Astrocyte (in vitro differentiated cells and primary cell): ENCODE measurements at places on chromosomes 6 and 20. TPM values are rescaled to one million over a fixed set of nuclear protein-coding genes. Genes with fewer than 3 reads are reported as not detected.

DNA sequence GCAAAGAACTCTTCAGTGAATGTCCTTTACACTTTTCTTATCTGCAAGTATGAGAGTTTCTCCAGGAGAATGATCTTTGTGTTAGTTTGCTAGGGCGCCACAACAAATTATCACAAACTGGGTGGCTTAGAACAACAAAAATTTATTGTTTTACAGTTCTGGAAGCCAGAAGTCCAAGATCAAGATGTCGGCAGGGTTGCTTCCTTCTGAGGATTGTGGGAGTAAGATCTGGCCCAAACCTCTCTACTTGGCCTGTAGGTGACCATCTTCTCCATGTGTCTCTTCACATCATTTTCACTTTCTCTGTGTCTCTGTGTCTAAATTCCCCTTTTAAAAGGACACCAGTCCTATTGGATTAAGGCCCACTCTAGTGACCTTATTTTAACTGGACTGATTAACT, 103.0 kb downstream of the ADTRP start:
- no peaks in the 10 kb centered on the region for H3K36me3 ChIP-seq
- H3K27me3 ChIP-seq: no peaks in the 10 kb centered on the region
- H3K4me1 ChIP-seq: no peaks in the 10 kb centered on the region

GRCh38 chr20:59560588-59561227, 43.6 kb upstream of the PHACTR3 start:
- no peaks in the 10 kb centered on the region for H3K4me1 ChIP-seq
- H3K27me3 ChIP-seq: no peaks in the 10 kb centered on the region
- H3K36me3 ChIP-seq: no peaks in the 10 kb centered on the region
- H3K27ac ChIP-seq: no peak overlapping the region
- no peak for DNase-seq
- no peak overlapping the region for H3K4me3 ChIP-seq

DNA sequence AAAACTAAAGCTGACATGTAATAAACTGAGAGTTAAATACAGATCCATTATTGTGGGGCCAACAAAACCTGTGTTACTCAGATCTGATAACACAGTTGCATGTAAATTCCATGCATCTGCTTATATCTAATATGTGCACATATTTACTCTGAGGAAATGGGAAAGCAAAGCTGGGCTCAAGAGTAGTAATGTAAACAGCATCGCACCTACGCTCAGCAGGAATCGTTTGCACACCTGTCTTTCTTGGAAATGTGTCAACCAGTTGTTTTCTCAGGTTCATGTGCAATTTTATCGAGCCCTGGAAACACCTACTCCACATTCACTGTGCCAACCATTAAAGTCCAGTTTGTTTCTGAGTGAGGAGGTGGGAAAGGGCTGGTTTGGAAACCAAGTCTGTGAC, 80.3 kb upstream of the CNKSR3 start:
- no peaks in the 10 kb centered on the region for H3K27me3 ChIP-seq
- H3K27ac ChIP-seq: no peak overlapping the region
- H3K36me3 ChIP-seq: no peaks in the 10 kb centered on the region
- H3K4me3 ChIP-seq: no peak overlapping the region
- DNase-seq: no peak

- DNase-seq: peak; percentile 55
- H3K27ac ChIP-seq: peak overlapping the region; percentile 9
- peaks cover 85% of the 10 kb centered on the region for H3K36me3 ChIP-seq
- peaks cover 37% of the 10 kb centered on the region for H3K4me1 ChIP-seq
These were observed 5.6 kb downstream of the SRSF3 start for GRCh38 chr6:36599791-36600209.

DNA sequence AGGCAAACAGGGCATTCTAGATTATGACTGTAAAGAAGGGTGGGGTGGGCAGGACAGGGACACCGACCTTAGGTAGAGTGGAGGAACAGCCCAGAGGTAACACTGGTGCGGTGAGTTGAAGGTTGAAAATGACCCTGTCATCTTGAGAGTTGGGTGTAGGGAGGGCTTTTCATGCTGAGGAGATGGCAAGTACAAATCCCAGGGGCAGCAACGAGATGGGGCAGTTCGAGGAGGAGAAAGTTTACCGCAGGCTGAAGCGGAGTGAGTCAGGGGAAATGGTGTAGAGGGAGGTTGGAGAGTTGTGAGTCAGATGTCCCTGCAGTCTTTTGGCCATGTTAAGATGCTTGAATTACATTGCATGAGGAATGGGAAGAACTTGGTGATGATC, 101.1 kb downstream of the HIVEP1 start:
- no peaks in the 10 kb centered on the region for H3K27me3 ChIP-seq
- peak overlapping the region; percentile 34 for H3K4me3 ChIP-seq
- peaks cover 17% of the 10 kb centered on the region for H3K4me1 ChIP-seq
- H3K27ac ChIP-seq: peak overlapping the region; percentile 68

- H3K4me1 ChIP-seq: no peaks in the 10 kb centered on the region
- H3K27ac ChIP-seq: no peak overlapping the region
- H3K36me3 ChIP-seq: no peaks in the 10 kb centered on the region
- no peak for DNase-seq
These were observed 7.1 kb downstream of the UQCC2 start for GRCh38 chr6:33704215-33705066.

GRCh38 chr6:14799928-14800327, 445.9 kb upstream of the JARID2 start:
- H3K4me3 ChIP-seq: no peak overlapping the region
- no peaks in the 10 kb centered on the region for H3K27me3 ChIP-seq
- H3K27ac ChIP-seq: no peak overlapping the region
- no peaks in the 10 kb centered on the region for H3K36me3 ChIP-seq
- peaks cover 4% of the 10 kb centered on the region for H3K4me1 ChIP-seq

- H3K4me3 ChIP-seq: no peak overlapping the region
- H3K36me3 ChIP-seq: no peaks in the 10 kb centered on the region
- peaks cover 2% of the 10 kb centered on the region for H3K4me1 ChIP-seq
- DNase-seq: no peak
- H3K27me3 ChIP-seq: no peaks in the 10 kb centered on the region
These were observed 122.6 kb downstream of the LRRC1 start for GRCh38 chr6:53917464-53917842.

DNA sequence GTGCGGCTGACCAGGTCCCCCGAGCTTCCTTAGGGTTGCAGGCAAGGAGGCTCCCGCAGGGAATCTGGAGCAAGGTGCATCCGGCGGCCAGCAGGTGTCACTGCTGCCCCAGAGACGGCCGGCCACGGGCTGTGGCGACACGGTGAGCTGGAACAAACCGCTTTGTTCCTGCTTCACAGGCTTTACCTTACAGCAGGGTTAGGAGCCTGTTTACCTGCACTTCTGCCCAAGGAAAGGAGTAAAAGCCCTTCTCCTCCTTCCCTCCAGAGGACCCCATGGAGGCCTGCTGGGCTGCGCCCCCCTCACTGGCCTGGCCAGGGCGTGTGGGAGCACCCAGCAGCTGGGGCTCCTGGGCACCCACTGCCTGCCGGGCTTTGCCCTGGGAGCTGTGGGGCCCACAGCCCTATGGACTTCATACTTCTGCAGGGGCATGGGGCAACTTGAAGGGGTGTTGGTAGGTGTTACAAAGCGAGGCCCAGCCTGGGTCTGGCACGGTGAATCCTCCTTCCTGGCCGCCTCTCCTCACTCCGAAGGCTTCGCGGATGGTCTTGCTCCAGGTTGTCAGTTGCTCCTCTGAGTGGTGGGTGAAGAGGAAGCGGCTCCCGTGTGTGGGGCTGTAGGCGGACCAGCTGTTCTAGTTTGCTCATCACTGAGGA, 88.4 kb downstream of the CDC5L start:
- H3K4me3 ChIP-seq: no peak overlapping the region
- H3K36me3 ChIP-seq: no peaks in the 10 kb centered on the region
- H3K27ac ChIP-seq: peak overlapping the region; percentile 7
- peaks cover 4% of the 10 kb centered on the region for H3K27me3 ChIP-seq

GRCh38 chr20:60453388-60454246, 495.4 kb downstream of the CDH26 start:
- H3K36me3 ChIP-seq: no peaks in the 10 kb centered on the region
- no peak overlapping the region for H3K4me3 ChIP-seq
- H3K27me3 ChIP-seq: no peaks in the 10 kb centered on the region
- DNase-seq: no peak
- no peaks in the 10 kb centered on the region for H3K4me1 ChIP-seq
- no peak overlapping the region for H3K27ac ChIP-seq

DNA sequence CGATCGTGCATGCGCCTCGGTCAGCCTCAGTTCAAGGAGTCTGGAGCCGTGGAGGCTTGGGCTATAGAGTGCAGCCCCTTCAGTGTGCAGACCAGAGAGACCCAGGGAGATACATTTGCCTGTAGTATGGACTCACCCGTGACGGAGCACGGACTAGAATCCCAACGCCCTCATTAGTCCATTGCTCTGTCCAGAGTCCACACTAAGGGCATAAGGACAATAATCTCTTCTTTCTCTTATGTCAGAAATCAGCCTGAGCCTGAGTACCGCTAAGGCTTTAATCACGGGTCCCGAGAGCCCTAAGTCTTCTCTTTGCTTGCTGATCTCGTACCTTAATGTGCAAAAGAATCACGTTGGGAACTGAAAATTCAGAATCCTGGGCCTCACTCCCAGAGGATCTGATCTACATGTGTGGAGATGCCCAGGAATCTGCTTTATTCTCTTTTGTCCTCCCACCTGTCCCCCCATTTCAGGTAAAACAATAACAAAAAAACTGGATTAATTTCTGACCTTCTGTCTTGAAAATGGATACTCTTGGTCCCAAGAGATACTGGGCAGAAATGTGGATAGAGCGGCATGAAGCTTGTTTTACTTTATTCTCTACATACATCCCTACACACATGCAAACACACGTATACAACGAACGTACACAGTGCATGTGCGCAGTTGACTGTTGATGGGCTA, 671 bp downstream of the BPHL start:
- peak; percentile 31 for DNase-seq
- peaks cover 14% of the 10 kb centered on the region for H3K4me1 ChIP-seq
- H3K36me3 ChIP-seq: no peaks in the 10 kb centered on the region
- H3K27ac ChIP-seq: peak overlapping the region; percentile 95

GRCh38 chr6:89146718-89147700, 1.2 kb downstream of the PM20D2 start:
- H3K4me1 ChIP-seq: peaks cover 14% of the 10 kb centered on the region
- peak overlapping the region; percentile 75 for H3K4me3 ChIP-seq
- peak; percentile 62 for DNase-seq
- H3K36me3 ChIP-seq: peaks cover 3% of the 10 kb centered on the region
- H3K27ac ChIP-seq: peak overlapping the region; percentile 70
- H3K27me3 ChIP-seq: peaks cover 2% of the 10 kb centered on the region

- peak within 1 kb of the TSS; percentile 86 for H3K4me3 ChIP-seq
- peaks cover 6% of the 10 kb centered on the region for H3K27me3 ChIP-seq
- H3K4me1 ChIP-seq: peaks cover 39% of the 10 kb centered on the region
- no peaks in the 10 kb centered on the region for H3K36me3 ChIP-seq
- H3K27ac ChIP-seq: peak within 1 kb of the TSS; percentile 66
- peak; percentile 61 for DNase-seq
These were observed at the start of gene SNAI1 for GRCh38 chr20:49982346-49983122. SNAI1 (plus strand) TSS chr20:49982980; CDS start chr20:49983060, 80 bp downstream.

- H3K27ac ChIP-seq: no peak overlapping the region
- no peaks in the 10 kb centered on the region for H3K4me1 ChIP-seq
- H3K27me3 ChIP-seq: peaks cover 12% of the 10 kb centered on the region
- peak; percentile 39 for DNase-seq
- no peak overlapping the region for H3K4me3 ChIP-seq
These were observed 75.5 kb downstream of the GPR6 start for GRCh38 chr6:110053395-110054240.

DNA sequence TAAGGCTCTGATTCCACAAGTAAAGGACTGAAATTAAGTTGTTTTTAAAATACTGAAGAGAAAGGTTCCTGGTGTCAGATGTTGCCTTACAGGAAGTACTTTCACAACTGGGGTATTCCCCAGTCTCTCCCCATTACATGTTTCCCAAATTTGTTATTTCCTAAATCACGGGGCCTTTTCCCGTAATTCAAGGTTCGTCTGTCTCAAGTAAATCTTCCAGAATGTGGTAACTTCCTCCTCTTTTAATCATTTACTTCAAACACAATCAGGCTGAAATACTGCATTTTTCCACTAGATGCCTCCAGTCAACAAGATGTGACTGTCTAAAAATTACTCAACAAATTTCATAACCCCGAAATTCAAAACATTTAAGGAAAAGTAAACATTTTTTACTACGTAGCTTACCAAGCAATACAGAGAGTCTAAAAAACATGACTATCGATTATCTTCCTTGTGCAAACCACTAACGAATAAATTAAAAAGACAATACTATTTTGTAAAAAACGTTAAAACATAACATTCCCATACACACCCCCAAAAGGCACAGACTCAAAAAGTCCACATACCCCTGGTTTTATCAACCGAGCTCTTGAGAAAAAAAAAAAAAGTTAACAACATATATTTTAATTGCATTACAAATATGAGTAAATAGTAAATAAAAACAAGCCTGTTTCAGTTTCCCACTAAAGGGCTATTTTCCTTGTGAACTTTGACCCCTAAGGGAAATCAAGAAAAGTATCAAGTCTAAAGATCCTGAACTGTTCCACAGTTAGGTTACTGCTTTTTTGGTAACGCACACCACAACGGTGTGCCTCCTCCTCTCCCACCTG, 1.7 kb downstream of the SOD2 start:
- H3K36me3 ChIP-seq: peaks cover 3% of the 10 kb centered on the region
- peak overlapping the region; percentile 22 for H3K27ac ChIP-seq
- no peaks in the 10 kb centered on the region for H3K27me3 ChIP-seq
- peak overlapping the region; percentile 72 for H3K4me3 ChIP-seq
- peak; percentile 68 for DNase-seq
- peaks cover 16% of the 10 kb centered on the region for H3K4me1 ChIP-seq

- peak; percentile 25 for DNase-seq
- no peaks in the 10 kb centered on the region for H3K4me1 ChIP-seq
- H3K4me3 ChIP-seq: no peak overlapping the region
These were observed 267.9 kb upstream of the PLN start for GRCh38 chr6:118280210-118280609.

GRCh38 chr6:31614684-31615578, at the start of gene AIF1:
AIF1 (plus strand) TSS chr6:31615234; CDS start chr6:31615330, 96 bp downstream.
- H3K36me3 ChIP-seq: no peaks in the 10 kb centered on the region
- H3K27ac ChIP-seq: no peak within 1 kb of the TSS
- DNase-seq: no peak

DNA sequence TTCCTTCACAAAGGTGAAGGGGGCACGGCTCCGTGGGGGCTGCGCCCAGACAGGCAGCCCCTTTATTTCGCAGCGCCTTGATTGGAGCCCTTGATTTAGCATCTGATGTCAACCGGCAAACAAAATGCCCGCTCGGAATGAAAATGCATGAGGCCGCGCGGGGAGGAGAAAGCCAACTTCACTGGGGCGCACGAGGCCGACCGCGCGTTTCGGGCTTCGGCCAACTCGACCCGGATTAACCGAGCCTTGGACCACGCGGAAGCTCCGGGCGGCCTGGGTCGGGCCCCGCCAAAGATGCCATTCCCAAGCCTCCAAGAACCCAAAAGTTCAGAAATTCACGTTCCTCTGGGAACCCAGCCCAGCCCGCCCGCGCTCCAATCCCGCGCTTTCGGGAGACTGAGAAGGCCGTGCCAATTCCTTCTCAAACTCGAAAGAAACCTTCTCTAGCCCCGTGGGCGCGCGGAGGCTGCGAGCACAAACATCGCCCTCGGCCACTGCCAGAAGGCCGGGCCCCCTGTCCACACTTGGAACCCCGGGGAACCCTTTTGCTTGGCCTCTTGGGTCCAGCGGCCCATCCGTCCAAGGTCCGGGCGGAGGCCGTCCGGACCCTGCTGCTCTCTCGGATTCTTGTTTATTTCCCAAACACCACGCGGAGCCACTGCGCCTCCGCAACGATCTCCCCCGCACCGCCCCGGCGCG, 879 bp upstream of the INSM1 start:
- peaks cover 74% of the 10 kb centered on the region for H3K27me3 ChIP-seq
- no peaks in the 10 kb centered on the region for H3K4me1 ChIP-seq
- H3K36me3 ChIP-seq: no peaks in the 10 kb centered on the region
- H3K27ac ChIP-seq: no peak overlapping the region
- DNase-seq: no peak

The MEP1A gene
- total RNA-seq: not detected in 2 replicates

The ULBP2 gene
- total RNA-seq: 7.3 and 7.5 TPM in 2 replicates

The DNMT3B gene
- total RNA-seq: 5.0 and 5.6 TPM in 2 replicates

The OR12D3 gene
- total RNA-seq: not detected in 2 replicates
